ENCODE measurements at places on chromosomes 7 and 10.
A peak's percentile ranks its signal among the peaks of the same experiment; 100 is the strongest.

DNA sequence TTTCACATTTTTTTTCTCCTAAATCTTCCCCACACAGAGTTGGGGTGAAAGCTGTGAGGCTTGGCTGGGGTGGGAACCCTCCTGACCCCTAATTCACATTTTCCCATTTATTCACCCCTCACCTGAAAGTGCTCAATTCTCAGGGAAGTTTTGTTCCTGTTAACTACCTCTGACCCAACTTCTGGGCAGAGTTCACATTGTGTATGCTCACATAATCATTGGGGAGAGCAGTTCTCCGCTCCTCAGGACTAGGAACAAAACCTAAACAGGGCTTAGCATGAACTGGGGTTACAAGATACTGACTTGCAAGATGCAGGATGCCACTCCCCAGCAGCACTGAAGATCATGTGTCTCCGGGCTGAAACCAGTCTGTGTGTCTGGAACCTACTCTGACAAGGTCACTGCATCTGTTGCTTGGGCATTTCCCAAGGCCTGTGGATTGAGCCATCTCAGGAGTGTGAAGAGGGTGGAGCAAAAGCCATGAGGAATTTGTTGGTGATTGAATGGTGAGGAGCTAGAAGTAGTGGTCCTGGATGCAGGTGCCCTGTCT, 258.1 kb upstream of the IGFBP3 start:
- peak; percentile 16 for DNase-seq

- DNase-seq: no peak
These were observed 67.3 kb downstream of the DIP2C start for GRCh38 chr10:621981-622740.

DNA sequence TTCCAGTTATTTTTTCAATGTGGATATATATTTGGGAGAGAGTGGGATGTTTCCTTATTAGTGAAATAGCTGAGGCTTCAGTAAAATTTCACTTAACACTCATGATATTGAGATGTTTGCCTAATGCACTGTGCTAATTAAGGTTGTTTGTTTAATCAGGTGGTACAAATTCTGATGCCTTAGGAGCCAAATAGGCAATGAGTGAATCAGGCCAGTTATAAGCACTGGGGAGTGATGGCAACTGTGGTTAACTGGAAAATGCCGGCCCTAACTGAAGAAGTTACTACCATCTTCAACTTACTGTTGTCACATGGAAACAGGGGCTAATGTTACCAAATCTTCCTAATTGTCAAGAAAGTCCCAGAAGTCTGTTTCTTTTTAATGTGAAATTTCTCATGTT, 32.0 kb downstream of the VCL start:
- DNase-seq: no peak

DNA sequence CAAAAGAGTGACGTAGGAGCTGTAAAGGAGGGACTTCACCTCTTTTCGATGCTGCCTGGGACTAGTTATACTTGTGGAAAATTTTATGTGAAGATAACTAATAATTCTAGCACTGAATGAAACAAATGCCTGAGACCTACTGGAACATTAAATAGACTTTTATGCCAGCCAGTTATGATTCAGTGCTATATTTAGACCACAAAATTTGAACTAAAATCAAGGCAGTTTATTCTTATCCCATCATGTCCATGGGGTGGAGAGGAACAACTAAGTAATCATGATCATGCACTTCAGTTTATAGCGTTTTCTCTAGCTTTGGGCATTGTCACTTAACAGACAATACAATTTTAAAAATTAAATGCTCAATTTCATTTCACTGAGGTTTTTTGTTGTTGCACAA, 76.7 kb downstream of the ZEB1 start:
- peak; percentile 22 for DNase-seq

GRCh38 chr10:12448729-12449391, 99.5 kb downstream of the CAMK1D start:
- DNase-seq: peak; percentile 64

DNA sequence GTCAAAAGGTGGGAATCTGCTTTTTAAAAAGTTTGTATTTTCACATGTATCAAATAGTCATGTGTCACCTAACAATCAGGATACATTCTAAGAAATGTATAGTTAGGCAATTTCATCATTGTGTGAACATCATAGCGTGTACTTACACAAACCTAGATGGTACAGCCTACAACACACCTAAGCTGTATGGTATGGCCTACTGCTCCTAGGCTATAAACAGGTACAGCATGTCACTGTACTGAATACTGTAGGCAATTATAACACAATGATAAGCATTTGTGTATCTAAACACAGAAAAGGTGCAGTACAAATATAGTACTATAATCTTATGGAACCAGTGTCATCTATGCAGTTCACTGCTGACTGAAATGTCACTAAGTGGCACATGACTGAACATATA, 17.8 kb downstream of the COA1 start:
- DNase-seq: no peak

- no peak for DNase-seq
These were observed 8.2 kb upstream of the MTPAP start for GRCh38 chr10:30357075-30357801.

DNA sequence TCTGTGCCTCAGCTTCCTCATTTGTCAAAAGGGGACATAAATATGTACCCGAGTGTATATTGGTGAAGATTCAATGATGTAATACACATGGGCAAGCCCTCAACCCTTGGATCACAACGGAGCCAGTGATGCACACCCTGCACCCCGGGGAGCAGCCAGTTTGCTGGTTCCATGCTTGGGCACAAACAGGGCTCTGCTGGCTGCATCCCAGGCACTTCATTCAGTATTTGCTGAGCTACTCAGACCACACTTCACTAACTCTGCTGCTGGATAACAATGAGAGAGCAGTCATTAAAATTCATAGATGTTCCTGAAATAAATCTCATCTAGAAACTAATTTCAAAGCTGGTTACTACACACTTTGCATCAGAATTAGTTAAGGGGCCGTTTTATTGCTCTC, 72.0 kb downstream of the SCRN1 start:
- no peak for DNase-seq

DNA sequence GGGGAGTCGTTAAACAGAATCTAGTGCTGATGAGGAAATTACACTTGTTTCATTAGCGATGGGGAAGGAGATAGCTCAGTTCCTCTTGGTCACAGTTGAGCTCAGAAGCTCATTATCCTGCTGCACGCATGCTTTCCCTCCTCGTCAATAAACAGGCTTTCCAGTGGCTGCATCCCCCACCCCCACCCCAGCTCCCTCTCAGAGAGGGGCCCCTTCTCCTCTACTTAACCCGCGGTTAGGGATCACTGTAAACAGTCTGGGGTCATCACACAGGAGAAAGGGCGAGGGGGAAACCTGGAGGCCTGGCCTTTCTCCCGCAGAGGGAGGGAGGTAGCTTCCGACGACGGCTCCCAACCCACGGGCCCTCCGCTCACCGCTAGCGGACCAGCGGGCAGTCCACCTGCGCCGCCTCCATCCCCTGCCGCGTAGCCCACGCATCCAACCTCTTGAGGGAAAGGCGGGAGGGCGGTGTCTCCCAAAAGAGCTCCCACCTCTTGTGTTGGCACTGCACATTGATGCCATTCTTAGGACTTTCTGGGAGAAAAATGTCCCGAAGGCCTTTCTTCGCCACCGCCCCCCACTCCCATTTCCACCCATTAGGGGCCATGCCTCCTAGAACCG, 80.8 kb downstream of the PAX2 start:
- no peak for DNase-seq

DNA sequence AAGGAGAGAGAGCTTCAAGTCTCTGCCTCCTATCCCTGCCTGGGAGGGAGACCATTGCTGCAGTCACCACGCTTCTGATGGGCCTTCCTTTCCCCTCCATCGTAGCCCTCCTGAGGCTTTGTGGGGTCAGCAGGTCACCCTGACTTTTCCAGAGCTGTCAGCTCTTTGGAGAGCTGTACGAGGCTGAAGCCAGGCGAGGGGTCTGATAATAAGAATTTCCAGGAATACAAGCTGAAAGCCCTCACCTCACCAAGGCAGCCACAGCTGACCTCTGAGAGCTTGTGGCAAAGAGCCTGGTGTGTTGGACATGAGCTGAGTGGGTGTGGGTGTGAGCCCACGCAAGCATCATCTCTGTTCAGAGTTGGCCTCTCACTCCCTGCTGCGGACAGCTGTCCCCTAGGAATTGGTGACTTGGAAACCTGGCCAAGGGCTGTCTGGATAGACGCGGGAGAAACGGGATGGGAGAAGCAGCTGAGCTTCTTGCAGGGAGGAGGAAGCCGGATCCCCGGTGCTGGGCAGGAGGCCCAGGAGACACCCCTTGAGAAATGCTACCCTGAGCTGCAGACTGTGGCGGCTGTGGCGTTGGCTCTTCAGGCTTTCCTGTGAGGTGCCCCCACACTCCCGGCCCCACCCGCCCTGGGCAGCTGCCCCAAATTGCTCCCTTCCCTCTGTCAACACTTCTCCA, 122.1 kb upstream of the BTBD16 start:
- DNase-seq: peak; percentile 64

GRCh38 chr7:5598769-5599371, 175.2 kb upstream of the TNRC18 start:
- DNase-seq: peak; percentile 53
